ENCODE measurements at places on chromosomes 16 and 17.

DNA sequence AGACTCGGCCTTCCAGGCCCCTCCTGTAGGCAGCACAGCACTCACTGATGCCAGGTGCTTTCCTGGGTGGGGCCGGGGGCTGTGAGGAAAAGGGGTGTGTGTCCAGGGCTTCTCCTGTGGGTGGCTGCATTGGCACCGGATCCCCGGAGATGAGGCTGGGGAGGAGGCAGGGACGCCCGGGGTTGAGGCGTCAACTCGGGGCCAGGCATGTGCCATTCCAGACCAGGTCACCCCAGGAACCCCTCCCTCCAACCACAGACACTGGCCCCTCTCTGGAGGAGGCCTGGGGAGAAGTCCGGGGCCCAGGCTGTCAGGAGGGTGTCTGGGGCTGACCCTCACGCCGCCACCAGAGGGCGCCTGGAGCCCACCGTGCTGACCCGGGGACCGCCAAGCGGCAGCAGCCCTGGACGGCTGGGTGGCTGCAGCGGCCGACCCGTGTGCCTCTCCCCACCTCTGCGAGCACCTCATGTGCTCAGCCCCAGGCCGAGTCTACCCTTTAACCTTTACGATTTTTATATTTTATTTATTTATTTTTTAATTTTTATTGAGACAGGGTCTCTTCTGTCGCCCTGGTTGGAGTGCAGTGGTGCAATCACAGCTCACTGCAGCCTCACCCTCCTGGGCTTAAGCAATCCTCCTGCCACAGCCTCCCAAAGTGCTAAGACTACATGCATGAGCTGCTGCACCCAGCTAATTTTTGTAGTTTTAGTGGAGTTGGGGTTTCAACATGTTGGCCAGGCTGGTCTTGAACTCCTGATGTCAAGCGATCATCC, 3.2 kb upstream of the METRN start:
- peak; percentile 70 for ATAC-seq
- no peak overlapping the region for H3K4me3 ChIP-seq
- no peaks in the 10 kb centered on the region for H3K36me3 ChIP-seq
- H3K4me1 ChIP-seq: no peaks in the 10 kb centered on the region
- H3K27ac ChIP-seq: no peak overlapping the region
- H3K27me3 ChIP-seq: peaks cover 8% of the 10 kb centered on the region

DNA sequence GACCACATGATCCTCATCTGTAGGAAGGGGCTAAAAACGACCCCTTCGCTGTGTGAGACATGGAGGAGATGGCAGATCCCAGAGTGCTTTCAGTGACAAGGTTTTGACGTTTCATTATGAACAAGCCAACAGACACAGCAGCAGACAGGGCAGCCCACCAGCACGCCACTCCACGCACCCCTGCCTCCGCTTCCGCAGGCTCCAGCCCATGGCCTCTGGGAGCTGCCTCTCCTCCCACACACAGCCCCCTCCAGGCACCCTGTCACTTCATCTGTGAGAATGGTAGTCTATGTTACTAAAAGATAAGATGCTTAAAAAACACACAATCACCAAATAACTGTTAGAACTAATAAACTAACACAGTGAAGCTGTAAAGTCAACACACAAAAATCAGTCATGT, 12.3 kb upstream of the ADCY7 start:
- no peak overlapping the region for H3K27ac ChIP-seq
- ATAC-seq: no peak
- H3K36me3 ChIP-seq: no peaks in the 10 kb centered on the region
- no peak overlapping the region for H3K4me3 ChIP-seq

- H3K36me3 ChIP-seq: no peaks in the 10 kb centered on the region
- H3K27ac ChIP-seq: no peak overlapping the region
- H3K27me3 ChIP-seq: no peaks in the 10 kb centered on the region
- H3K4me3 ChIP-seq: no peak overlapping the region
- no peak for ATAC-seq
Measured at GRCh38 chr16:59597269-59597668, 863.2 kb upstream of the GOT2 start.

DNA sequence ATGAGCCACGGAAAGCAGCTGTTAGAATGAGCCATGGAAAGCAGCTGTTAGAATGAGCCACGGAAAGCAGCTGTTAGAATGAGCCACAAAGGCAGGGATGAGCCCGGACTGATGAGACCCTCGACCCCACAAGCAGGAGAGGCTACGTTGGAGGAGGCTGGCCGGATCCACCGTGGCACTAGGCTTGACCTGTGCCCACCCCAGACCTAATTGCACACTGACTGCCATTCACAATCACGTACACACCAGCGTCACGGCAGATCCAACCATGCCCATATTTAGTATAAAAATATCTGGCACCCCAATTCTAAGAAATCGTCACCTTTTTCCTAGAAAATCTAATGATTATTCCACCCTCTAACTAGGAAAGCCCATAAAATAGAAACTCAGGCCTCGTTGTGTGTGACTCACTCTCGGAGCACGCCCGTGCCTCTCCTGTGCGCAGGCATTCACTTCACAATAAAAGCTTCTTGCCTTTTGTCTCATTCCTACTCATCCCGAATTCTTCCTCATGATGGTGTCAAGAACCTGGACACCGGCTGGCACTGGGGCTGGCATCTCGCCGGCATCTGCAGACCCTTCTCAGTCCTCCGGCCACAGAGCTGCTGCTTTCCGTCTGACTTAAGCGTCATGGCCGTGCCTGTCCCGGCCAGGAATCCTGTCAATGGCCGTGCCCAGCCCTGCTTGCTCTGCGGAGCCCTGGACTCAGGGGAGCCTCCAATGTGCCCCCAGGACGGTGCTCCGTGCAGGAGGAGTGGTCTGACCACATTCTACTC, 5.5 kb upstream of the SECTM1 start:
- peaks cover 13% of the 10 kb centered on the region for H3K4me1 ChIP-seq
- peak overlapping the region; percentile 42 for H3K4me3 ChIP-seq
- no peaks in the 10 kb centered on the region for H3K27me3 ChIP-seq
- H3K27ac ChIP-seq: peak overlapping the region; percentile 60

DNA sequence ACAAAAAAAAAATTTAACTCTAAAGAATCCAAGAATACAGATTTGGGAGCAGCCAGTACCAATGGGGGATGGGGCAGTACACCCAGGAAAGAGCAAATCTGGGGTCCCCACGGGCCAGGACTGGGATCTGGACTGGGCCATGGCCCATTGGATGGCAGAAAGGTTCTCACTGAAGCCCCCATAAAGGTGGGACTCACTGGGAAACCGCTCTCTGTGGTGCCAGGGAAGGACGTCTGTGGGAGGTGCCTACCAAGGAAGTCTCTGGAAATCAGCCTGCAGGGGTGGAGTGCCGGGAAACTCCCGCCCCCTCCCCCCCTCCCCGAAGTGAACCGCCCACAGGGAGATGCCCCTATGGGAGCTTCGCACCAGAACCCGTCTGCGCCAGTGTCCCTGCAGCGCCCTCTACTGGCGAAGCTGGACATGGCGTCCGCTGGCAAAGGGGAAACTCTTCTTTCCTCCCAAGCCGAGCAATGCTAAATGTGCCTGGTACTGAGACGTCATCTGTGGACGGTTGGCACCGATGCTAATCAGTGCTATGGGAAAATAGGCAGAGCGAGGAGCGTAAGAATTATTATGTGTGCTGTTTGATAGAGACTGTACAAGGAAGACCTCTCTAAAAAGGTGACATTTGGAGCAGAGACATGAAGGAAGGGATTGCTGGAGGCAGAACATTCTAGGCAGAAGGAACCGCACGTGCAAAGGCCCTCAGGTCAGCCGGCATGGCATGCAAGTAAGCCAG, 671.1 kb downstream of the WWOX start:
- H3K27ac ChIP-seq: peak overlapping the region; percentile 79
- H3K36me3 ChIP-seq: peaks cover 24% of the 10 kb centered on the region
- H3K27me3 ChIP-seq: no peaks in the 10 kb centered on the region

DNA sequence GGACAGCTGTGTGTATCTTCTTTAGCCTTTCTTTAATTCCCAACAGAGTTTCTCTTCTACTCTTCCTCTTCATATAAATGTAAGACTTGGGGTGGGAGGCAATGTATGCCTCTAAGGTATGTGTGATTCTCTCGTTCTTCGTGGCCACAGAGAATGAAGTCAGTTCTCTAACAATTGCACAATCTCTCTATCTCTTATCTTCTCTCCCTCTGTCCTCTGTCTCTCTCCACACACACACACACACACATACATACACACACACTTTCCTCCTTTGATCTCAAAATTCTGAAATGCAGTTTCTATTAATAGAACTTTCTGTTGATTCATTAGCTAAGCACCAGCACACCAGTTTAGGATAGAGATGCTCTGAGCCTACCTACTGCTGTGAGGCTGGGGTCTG, 615.7 kb upstream of the SALL1 start:
- no peak overlapping the region for H3K4me3 ChIP-seq
- H3K4me1 ChIP-seq: no peaks in the 10 kb centered on the region
- no peaks in the 10 kb centered on the region for H3K36me3 ChIP-seq
- H3K27ac ChIP-seq: no peak overlapping the region

DNA sequence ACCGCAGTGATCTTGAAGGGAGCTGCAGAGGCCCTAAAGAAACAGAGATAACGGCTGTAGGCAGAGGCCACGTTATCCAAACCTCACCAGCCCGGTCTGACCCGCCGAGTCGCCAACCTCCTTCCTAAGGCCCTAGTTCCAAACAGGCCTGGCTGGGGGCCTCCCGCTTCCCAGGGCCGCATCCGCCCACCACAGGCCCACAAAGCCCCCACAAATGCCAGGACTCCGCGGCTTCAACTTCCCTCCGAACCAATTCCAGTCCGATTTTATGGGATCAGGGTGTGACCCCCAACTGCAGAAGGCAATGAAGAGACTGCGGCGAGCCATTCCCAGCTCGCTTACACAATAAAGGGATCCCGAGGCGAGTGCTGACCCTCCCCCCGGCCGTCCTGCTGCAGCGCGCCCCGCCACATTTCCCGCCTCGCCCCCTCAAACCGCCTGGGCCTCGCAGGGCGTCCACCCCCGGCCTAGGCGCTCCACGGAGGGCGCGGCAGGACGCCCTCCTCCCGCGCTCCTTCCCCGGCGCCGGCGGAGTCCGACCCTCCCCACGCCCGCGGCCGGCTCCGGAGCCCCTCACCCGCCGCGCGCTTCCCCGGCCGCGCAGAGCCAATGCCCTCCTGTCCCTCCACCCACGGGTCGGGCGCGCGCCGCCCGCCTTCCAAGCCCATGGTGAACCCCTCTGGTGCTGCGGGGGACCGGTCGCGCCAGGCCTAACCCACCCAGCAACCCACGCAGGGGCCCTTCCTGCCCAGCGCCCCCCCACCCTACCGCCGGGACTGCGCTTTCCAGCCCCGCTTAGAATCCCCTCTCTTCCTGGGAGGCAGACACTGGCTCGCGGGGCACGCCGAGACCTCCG, 926 bp downstream of the MYH10 start:
- H3K4me1 ChIP-seq: no peaks in the 10 kb centered on the region
- peaks cover 26% of the 10 kb centered on the region for H3K27me3 ChIP-seq
- no peak overlapping the region for H3K27ac ChIP-seq
- H3K4me3 ChIP-seq: peak overlapping the region; percentile 94
- ATAC-seq: no peak

- H3K36me3 ChIP-seq: no peaks in the 10 kb centered on the region
- H3K27me3 ChIP-seq: peaks cover 11% of the 10 kb centered on the region
- ATAC-seq: no peak
- H3K4me1 ChIP-seq: no peaks in the 10 kb centered on the region
- H3K27ac ChIP-seq: no peak overlapping the region
Measured at GRCh38 chr17:14833201-14833785, 431.8 kb downstream of the PMP22 start.

GRCh38 chr17:30321314-30321713, 12.5 kb downstream of the TMIGD1 start:
- H3K27ac ChIP-seq: no peak overlapping the region
- no peaks in the 10 kb centered on the region for H3K36me3 ChIP-seq
- no peak overlapping the region for H3K4me3 ChIP-seq
- H3K4me1 ChIP-seq: peaks cover 24% of the 10 kb centered on the region
- H3K27me3 ChIP-seq: no peaks in the 10 kb centered on the region

DNA sequence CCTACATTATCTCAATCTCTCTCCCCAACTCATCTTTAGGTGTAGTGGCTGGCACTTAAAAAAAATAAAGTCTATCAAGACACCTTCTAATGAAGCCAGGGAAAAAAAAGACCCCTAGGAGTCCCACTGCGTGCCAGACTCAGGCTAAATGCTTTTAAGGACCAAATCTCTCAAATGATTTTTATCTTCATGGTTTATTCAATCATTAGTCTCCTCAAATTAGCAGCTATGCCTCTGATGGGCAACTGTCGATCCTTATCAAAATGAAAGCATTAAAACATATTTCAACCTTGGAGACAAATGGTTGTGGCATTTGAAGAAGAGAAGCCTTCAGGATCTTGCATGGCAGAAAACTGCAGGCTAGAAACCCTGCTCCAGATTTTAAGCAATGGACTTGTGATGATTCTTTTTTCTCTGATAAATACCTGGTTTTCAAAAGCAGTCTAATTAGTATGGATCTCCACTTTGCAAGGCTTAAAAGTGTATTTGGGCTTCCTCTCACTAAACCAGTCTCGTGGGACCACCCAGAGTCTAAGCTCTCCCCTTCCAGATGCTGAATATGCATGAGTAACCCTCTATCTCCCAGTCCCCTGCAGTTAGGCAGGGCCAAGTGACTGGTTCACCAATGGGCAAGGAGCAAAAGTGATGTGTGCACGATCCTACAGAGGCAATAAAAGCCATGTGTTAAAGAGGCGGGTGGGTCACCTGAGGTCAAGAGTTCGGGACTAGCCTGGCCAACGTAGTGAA, 14.9 kb downstream of the ITPRIPL2 start:
- peaks cover 20% of the 10 kb centered on the region for H3K4me1 ChIP-seq
- no peak overlapping the region for H3K27ac ChIP-seq
- H3K36me3 ChIP-seq: no peaks in the 10 kb centered on the region
- no peak overlapping the region for H3K4me3 ChIP-seq

- H3K4me1 ChIP-seq: peaks cover 29% of the 10 kb centered on the region
- no peaks in the 10 kb centered on the region for H3K27me3 ChIP-seq
- peak; percentile 18 for ATAC-seq
- peak overlapping the region; percentile 99 for H3K4me3 ChIP-seq
- peak overlapping the region; percentile 62 for H3K27ac ChIP-seq
Measured at GRCh38 chr17:78133971-78134898, 3.7 kb downstream of the TMC8 start.

- no peak overlapping the region for H3K27ac ChIP-seq
- no peak overlapping the region for H3K4me3 ChIP-seq
- H3K36me3 ChIP-seq: no peaks in the 10 kb centered on the region
- H3K27me3 ChIP-seq: no peaks in the 10 kb centered on the region
- no peak for ATAC-seq
Measured at GRCh38 chr17:32240750-32241149, 24.9 kb upstream of the RHBDL3 start.

DNA sequence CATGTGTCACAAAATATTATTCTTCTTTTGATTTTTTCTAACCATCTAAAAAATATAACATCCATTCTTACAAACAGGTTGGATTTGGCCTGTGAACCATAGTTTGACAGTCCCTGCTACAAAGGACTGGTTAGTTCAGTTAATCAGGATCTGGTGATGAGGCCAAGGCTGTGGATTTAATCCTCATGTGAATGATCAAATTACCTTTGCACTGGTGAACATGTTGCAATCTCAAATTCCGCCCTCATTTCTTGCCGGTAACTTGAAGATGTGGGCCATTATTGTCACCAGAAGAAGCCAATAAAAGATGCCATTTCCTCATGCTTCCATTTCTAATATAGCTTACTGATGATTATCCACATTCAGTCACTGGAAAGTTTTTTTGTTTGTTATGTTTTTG, 35.3 kb upstream of the YPEL2 start:
- no peaks in the 10 kb centered on the region for H3K36me3 ChIP-seq
- ATAC-seq: no peak
- no peak overlapping the region for H3K27ac ChIP-seq
- H3K27me3 ChIP-seq: no peaks in the 10 kb centered on the region
- H3K4me1 ChIP-seq: no peaks in the 10 kb centered on the region

GRCh38 chr17:28528327-28529012, 22.3 kb downstream of the FOXN1 start:
- H3K27ac ChIP-seq: no peak overlapping the region
- no peaks in the 10 kb centered on the region for H3K4me1 ChIP-seq
- no peaks in the 10 kb centered on the region for H3K27me3 ChIP-seq
- no peak overlapping the region for H3K4me3 ChIP-seq
